ENCODE measurements at places on chromosomes 12 and 14.

- DNase-seq: no peak
Observed at GRCh38 chr12:90211017-90211416, 502.4 kb upstream of the ATP2B1 start.

- no peak for DNase-seq
Observed at GRCh38 chr12:61111218-61111617, 1149.0 kb upstream of the USP15 start.

DNA sequence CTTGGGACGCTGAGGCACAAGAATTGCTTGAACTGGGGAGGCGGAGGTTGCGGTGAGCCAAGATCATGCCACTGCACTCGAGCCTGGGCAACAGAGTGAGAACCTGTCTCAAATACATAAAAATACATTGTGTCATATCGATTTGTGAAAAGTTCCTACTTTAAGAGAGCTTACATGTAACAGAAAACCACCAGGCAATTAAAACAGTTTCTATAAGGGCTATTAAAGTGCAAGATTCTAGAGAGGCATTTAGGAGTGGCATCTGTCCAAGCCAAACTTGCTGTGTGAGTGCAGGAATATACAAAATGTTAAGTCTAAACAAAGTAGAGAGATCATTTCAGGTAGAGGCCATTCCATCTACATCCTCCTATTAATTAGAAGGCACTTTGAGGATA is 1.7 kb upstream of the NEK9 start:
- no peak for DNase-seq

GRCh38 chr14:102452302-102452701 is 57.3 kb downstream of the ANKRD9 start:
- no peak for DNase-seq

DNA sequence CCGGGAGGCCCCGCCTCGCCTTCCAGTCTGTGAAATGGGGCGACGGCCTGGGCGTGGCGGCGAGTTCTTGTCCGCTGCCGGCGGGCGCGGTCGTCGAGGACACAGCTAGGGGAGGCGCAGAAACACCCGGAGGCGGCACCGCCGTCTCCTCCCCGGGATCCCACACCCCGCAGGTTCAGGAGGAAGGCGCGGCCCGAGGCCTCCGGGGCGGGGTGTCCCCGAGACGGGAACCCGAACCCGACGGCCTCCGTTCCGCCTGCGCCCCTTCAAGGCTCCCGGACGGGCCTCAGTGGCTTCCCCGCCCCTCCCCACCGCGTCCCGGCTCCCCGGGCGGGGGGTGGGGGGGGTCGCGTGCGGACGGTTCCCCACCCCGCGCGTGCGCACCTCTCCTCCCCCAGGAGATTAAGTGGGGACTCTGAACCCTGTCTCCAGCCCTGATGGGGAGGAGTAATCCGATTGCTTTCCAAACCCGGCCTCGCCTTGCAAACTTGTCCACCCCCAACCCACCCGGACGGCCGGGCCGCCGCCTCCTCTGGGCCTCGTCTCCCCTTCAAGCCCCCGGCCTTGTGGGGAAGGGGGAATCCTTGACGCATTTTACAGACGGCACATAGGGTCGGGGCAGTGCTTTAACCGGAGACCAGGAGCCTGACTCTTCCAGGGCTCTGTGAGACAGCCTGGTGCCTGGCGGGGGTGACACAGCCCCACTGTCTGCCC is 35.3 kb upstream of the ANKRD9 start:
- no peak for DNase-seq

GRCh38 chr12:24360907-24361306 is 411.4 kb upstream of the SOX5 start:
- no peak for DNase-seq

DNA sequence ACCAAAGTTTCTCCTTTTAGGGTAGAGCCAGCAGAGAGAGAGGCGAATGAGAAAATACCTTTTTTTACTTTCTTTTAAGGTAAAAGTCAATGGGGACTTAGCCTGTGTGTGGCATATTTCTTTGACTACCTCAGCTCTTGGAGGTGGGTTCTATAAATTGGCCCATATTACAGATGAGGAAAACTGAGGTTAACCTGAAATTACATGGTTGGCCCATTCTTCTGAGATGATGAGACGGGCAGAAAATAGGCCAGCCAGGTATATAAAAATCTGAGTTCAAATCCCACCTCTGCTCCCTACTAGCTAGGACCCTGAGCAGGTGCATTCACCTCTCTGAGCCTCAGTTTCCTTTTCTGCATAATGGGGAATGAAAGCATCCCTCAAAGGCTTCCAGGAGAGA is 22.4 kb downstream of the LHX5 start:
- no peak for DNase-seq

- DNase-seq: no peak
Observed at GRCh38 chr12:104792570-104792969, 165.5 kb downstream of the SLC41A2 start.

DNA sequence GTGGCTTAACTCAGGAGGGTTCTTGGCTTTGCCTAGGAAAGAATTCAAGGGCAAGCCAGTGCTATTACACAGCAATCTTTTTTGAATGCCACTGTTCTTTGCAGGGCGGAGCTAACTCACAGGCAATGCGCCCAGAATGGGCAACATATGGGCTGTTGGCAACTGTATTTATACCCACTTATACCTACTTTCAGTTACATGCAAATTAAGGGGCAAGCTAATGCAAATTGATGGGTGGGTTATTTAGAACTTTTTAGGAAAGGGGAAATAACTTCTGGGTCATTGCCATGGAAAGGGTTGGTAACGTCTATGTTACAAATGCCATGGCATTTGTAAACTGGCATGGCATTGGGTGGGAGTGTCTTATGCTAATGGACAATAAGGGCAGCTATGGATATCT is 85.4 kb downstream of the C12orf50 start:
- DNase-seq: no peak

DNA sequence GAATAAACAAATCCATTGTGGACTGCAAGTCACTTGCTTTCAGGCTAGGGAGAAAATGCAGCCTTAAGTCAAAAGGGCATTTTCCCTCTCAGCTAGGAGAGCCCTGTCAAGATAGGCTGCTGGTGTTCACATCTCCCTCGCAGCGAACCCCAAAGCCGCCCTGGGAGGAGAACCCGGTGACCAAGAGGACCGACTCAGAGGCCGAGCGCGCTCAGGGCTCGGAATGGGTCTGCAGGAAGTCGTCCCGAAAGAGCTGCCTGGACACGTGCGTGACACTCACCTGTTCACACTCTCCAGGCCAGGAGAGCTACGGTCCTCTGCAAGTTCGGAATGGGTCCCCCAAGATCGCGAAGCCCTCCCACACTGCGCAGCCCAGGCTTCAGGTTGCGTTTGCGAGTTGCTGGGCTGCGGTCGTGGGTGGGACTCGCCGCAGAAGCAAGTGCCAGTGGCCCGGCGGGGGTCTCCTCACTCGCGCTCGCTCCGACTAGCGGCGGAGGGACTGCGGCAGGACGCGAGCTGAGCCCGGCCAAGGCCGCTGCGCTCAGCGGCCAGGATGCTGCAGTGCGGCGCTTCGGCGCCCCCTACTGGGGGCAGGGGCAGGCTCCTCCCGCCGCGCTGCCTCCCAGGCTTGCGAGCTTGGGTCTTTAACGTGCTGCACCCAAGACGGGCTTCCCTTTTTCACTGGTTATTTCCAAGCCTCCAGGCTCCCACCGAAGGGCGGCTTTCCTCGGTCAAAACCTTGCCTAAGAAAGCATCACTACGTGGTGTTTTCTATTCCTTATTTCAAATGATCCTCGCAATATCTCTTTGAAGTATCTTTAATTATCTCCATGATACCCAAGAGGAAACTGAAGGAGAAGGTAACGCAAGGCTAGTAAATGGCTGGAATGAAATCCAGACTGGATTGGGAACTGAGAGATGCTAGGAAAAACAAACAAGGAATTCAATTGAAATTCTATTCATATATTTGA is at the start of gene RERG:
RERG (minus strand) TSS at position 503 of the 971 bp plus-strand sequence. CDS start 3,928 bp downstream, outside the sequence.
- peak; percentile 87 for DNase-seq

GRCh38 chr14:106846218-106846617 is 1319.8 kb downstream of the TMEM121 start:
- DNase-seq: no peak

GRCh38 chr12:52004042-52004648 is 2.6 kb upstream of the TAMALIN start:
- peak; percentile 42 for DNase-seq

DNA sequence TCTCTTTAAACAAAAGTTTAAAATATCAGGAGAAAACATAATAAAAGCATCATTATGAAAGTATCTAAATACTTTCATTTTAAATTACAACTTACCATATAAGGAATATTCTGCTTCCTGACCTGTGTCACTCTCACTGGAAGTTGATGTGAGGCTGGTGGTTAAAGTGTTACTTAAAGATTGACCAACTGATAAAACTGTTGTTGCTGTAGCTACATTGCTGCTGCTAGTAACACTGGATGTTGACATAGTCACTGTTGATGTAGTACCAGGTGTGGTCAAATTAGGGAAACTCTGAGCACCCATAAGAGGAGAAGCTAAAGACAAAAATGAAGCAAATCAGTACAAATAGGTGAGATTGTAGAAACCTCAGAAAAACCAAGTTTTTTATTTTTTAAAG is 79.9 kb downstream of the HECTD1 start:
- no peak for DNase-seq

GRCh38 chr12:91606662-91607377 is 424.2 kb upstream of the DCN start:
- no peak for DNase-seq

- DNase-seq: no peak
Observed at GRCh38 chr12:127393465-127393864, 873.5 kb upstream of the TMEM132C start.

GRCh38 chr12:32201096-32201495 is 94.4 kb downstream of the BICD1 start:
- DNase-seq: no peak

- DNase-seq: no peak
Observed at GRCh38 chr12:106492857-106493256, 89.9 kb upstream of the RFX4 start.

DNA sequence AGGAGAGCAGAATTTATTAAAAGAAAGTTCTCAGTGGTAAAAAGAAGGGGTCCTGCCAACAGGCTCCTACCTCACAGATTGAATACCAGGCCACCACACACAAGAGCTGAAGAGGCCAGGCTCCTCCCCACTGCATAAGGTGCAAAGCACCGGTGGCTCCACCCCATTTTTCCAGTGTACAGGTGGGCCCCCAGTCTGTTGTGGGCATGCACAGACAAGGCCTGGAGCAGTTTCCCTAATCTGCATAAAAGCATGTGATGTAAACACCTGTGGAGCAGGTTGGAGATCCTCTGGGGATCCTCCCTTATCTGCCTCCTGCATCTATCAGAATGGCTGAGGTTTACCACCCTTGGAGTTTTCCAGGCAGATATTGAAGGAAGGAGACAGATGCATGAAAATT is 45.7 kb upstream of the PDZRN4 start:
- no peak for DNase-seq

DNA sequence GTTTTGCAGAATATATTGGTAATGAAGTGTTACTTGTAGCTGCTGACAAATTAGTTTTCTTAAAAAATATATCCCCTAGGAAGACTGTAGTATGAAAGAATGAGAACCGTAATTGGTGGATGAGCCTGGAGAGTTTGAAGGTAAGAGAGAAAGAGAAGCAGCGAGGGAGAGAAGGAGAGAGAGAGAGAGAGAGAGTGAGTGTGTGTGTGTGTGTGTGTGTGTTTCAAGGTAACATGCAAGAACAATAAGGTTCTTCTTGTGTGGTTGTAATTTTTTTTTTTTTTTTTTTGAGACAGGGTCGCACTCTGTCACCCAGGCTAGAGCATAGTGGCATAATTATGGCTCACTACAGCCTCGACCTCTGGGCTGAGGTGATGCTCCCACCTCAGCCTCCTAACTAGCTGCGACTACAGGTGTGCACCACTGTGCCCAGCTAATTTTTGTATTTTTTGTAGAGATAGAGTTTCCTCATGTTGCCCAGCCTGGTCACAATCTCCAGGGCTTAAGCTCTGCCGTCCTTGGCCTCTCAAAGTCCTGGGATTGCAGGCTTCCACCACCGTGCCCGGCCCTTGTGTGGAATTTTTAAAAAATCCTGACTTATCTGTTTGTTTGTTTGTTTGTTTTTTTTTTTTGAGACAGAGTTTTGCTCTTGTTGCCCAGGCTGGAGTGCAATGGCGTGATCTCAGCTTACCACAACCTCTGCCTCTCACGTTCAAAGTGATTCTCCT is 73.7 kb downstream of the RASSF3 start:
- no peak for DNase-seq

GRCh38 chr14:50953502-50953901 is 9.2 kb upstream of the PYGL start:
- DNase-seq: no peak

DNA sequence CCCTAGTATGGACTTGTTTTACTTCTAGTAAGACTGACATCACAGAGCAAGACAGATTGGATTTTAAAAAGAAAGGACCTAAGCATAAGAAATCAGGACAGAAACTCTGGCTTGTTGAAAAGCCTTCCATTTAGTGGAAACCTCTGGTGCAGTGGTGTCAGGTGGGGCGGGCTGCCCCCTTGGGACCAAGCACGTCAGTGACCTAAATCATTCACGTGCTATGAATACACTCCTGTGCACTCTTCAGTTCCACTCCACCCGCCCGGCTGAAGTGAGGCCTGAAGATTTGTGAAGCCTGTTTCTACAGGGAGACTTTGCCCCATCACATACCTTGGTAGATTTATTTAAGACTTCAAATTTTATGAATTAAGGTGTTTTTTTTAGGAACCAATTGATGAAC is 58.2 kb upstream of the STRN3 start:
- DNase-seq: no peak

- no peak for DNase-seq
Observed at GRCh38 chr14:66401449-66402095, 84.6 kb upstream of the CCDC196 start.

- DNase-seq: no peak
Observed at GRCh38 chr12:19893514-19893913, 454.2 kb downstream of the AEBP2 start.

DNA sequence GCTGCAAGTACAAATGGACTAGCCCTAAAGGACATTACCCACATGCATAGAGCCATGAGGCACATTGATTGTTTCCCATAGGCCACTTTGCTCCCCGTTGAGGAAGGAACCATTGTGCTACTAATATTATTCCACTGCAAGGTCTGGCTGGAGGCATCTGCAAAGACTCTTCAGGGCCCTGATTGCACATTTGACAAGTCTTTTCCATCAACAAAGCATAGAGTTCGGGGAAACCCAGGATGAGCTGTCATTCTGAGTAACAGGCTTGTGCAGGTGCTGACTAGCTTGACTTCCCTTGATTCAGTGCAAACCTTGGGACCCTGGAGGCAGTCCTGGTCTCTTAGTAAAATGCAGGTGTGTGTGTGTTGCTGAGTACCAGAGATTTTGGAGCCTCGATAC is 73.8 kb downstream of the SUSD6 start:
- no peak for DNase-seq

GRCh38 chr14:65731933-65732506 is 319.5 kb downstream of the FUT8 start:
- DNase-seq: no peak
